ENCODE measurements at places on chromosomes 6 and 20.

DNA sequence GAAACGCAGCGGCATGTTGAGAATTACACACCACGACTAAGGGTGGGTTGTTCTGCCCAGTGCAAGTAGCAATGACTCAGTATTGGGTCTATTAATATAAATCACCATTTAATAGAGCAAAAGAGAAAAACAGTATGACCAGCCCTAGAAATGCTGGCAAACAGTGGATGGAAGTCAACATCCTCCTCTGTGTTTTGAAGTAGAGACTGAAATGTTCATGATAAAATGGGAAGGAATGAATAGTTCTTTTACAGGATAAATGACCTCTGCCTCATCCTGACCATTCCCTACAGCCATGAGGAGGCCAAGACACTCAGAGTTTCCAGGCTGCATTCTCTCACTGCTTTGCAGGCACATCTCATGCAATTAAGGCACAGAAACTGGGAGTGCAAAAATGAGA is 111.8 kb downstream of the PSMB1 start:
- DNase-seq = no peak

GRCh38 chr20:13009682-13010406 is 1.1 kb downstream of the SPTLC3 start:
- DNase-seq = no peak

DNA sequence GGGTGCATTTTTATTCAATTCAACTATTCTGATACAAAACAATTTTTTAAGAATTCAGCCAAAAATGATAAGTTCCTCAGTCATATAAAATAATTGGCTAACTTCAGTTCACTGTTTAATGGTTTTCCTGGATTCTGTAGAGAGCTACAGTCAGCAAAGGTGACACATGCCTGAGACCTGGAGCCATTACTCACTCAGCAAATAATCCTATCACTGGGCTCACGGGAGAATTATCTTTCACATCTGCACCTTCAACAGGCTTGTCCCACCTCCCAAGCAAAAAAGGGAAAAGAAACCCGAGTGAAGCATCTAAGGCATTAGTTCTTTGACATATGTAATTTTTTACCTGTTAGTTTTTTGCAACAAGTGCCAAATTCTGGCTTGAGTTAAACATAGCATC is 34.9 kb upstream of the FOXA2 start:
- no peak for DNase-seq

DNA sequence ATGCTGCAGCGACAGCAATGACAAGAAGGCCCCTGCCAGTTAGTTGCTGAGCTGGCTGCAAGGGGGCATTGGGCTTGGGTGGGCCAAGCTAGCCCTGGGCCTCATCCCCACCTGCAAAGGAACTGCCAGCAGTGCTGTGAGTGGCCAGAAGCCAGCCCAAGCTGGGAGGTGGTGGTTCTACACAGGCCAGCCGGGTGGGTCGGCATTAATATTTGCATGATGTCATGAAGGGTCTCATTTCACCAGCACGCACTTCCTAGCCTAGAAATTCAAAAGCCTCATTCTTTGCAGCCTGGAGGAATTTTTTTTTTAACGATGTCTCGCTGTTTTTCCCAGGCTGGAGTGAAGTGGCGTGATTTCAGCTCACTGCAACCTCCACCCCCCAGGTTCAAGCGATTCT is 62.0 kb downstream of the IYD start:
- DNase-seq = no peak

GRCh38 chr20:7667194-7667593 is 273.1 kb downstream of the HAO1 start:
- no peak for DNase-seq

DNA sequence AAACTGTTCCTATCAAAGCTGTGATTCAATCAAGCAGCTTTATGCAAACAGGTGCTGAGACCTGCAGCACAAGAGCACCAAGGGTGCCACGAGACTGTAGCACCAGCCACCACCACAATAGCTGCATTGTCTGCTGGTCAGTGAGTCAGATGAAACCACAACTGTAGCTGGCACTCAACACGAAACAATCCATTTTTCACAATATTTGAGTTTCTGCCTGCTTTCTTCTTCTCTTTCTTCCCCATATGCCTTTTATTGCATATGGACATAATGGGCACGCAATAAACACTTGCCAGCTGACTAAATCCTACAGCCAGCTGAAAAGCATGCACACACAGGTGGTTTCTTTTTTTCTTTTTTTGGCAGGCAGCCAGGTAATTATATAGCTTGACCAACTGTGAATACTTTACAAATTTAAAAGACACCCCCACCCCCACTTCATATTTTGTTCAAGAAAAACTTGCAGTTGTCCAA is 16.6 kb downstream of the SLC2A12 start:
- DNase-seq = no peak

DNA sequence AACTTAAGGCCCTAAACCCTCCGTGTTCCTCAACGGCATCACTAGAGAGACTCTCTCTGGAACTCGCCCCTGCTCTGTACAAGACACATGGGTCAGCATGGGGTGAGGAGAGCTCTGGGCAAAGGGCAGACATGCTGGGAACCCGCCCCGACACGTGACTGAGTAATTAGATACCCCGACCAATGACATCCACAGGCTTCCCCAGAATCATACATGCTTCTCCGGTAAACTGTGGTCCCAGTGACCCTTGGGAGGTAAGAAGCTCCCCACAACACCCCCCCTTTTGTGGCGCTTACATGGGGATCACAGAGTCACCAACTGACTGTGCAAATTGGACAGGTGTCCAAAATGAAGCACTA is 31.7 kb upstream of the RPS6KA2 start:
- no peak for DNase-seq

GRCh38 chr6:156890627-156891314 is 113.6 kb downstream of the ARID1B start:
- DNase-seq = no peak

GRCh38 chr6:24385536-24386269 is 17.0 kb upstream of the MRS2 start:
- no peak for DNase-seq

- DNase-seq = no peak
Observed at GRCh38 chr20:63617876-63618265, 9.0 kb downstream of the GMEB2 start.

DNA sequence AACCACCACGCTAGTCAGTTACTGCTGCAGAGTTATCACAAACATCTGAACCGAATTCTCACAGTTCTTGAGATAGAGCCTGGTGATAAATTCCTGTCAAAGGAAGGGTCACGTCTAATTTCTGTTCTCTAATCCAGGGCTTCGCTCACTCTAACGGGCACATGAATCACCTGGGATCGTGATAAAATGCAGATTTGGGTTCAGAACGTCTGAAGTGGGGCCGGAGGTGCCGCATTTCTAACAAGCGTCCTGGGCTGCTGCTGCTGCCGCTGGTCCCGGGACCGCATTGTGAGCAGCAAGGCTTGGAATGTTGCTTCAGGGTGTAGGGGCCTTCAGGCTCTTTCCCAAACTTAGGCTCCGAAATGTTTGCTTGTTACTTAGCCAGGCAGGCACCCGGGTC is 264.1 kb downstream of the CDC5L start:
- DNase-seq = no peak

DNA sequence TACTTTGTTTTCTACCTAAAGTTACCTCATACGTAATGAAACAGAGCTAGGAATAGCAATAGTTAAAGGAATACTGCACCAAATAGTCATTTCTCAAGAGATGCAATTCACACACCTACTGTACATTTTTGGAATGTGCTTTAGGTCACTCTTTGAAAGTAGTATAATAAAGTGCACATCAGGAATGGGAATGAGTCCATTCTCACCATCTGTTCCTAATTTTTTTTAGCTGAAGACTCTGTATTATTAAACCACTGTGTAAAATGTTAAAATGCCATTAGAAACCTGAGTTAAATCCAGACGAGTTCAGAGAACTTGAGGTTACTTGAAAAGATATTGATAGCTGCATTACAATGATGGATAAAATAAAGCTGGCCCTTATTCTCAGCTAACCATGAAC is 51.9 kb upstream of the EPHA7 start:
- no peak for DNase-seq

DNA sequence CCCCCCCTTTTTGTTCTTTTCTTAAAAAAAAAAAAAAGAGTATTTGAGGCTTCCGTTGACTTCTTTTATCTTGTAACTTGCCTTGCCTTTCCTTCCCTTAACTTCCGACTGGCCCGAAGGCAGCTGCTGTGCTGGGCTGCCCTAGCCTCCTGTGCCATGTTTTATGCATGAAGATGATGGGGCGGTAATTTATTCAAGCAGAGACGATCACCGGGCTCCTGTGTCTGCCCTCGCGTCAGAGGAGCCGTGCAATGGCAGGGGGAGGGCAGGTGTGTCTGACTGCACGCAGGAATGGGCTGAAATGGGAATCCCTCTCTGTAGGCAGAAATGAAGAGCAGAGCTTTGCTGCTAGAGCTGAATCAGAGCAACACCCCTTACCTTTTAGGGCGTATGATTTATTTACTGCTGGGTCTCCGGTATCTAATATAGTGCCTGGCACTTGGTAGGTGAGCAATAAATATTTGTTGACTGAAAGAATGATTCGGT is 106.3 kb upstream of the RIPOR2 start:
- no peak for DNase-seq

GRCh38 chr6:128414943-128415342 is 105.5 kb downstream of the PTPRK start:
- DNase-seq = no peak

GRCh38 chr6:140546640-140547039 is 1172.2 kb upstream of the CITED2 start:
- DNase-seq = no peak

DNA sequence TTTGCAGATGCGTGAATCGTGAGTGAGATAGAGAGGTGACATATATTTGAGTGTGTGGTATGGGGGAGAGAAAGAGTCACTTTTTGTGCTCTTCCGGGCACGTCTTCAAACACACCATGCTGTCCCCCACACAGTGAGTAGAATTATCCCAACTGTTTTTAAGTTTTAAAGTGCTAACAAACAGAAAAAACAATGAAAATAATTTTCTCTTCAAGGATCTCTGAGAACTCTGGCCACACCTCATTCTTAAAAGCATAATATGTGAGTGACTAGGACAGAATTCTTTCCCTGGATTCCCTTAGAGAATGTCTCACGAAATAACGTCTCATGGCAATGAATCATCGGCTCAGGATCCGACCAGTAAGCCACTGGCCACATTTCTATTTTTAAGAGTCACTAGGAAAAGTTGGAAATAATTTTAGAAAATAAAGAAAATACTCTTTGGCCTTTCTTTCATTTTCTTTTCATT is 235.7 kb upstream of the ZNF217 start:
- no peak for DNase-seq
